Left ventricle myocardium inferior (tissue), 1 donor: ENCODE measurements at places on chromosomes 16 and 17.

- no peak for DNase-seq
Observed at GRCh38 chr17:79188048-79188447, 113.4 kb downstream of the ENGASE start.

- DNase-seq = no peak
Observed at GRCh38 chr16:68324336-68324735, 13.5 kb downstream of the PRMT7 start.

DNA sequence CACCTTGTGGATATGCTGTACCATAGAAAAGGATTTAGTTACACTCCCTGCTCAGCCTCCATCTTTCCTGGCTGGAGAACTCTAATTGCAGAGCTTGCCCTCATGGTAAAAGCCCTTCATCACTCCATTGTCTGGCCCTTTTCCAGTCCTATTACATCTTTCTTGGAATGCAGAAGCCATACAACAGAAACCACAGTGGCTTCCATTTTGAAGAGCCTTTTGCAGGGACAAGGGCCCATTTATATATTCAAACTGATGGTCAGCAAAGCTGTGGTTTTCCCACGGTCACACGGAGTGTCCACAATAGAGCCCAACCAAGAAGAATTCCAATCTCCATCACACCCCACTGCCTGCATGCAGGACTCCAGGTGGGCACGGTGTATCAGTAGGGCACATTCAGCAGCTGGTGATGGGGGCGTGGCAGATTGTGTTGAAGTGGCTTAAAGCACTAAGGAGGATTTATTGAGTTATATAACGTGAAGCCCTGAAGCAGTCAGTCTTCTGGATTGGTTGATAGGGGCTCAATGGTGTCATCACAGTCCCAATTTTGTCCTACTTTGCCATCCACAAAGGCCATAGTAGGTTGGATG is 20.3 kb downstream of the COPRS start:
- no peak for DNase-seq

GRCh38 chr17:21302711-21303425 is 18.4 kb downstream of the MAP2K3 start:
- no peak for DNase-seq

DNA sequence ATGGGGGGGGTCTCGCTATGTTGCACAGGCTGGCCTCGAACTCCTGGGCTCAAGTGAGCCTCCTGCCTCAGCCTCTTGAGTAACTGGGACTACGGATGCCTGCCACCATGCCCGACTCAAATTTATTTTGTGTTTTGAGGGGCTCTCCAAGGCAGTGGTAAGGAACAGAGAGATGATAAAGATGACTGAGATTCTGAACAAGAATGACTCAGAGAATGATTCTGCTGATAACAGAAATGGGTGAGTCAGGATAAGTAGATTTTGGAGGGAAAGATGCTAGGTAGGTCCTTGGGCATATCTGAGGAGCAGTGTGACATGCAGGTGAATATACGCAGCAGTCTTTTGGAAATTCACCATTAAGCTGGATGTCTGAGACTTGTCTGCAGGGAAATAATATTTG is 2.6 kb downstream of the TMEM220 start:
- DNase-seq = no peak

DNA sequence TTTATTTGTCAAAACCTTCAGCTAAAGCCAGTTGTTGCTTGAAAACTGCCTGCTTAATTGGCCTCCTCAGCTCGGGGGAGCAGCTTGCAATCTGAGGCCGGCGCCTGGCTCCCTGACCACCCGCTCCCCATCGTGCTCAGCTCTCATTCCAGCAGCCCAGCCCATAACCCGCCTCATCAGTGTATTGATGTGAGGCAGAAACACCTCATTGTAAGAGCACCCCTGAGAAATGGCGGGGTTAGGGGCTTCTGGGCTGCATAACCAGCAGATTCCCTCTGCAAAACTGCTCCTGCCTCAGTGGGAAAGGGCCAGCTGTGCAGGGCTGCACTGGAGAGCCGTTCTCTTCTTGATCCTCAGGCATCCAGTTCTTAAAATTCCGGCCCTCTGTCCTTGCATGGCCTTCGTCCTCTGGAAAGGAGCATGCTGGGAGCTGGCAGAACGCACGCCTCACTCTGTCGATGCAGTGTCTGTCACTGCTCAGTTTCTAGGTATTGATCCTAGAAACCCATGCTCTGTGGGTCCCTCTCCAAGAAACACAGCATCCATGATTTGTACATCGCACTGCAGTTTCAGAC is 113.8 kb upstream of the CHMP6 start:
- peak; percentile 14 for DNase-seq

GRCh38 chr17:76150712-76151622 is 9.9 kb upstream of the FOXJ1 start:
- DNase-seq = no peak

DNA sequence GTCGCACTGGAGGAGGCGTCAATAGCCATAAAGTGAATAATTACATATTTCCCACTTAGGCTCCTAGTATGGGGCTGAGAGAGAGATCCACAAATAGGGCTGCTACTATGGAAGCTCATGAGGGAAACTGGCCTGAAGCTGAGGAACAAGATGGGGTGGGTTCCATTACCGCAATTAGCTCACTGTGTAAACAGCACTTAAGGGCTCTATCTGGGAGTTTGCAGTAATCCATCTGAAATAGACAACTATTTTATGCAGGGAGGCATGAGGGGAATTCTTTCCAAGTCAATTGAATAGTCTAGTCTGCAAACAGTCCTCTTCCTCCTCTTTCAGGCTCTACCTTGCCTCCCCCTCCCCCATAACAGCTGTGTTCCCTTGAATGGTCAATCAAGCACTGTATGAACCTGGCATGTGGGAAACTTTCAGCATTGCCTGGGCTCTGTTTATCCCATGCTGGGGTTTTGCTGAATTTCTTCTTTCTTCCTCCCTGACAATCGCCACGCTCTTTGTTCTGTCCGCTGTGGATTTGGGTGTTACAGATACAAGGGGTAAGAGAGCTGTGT is 56.1 kb upstream of the MAF start:
- no peak for DNase-seq
